Karpas-422 (cell line): ENCODE measurements at places on chromosomes 6 and 20.

DNA sequence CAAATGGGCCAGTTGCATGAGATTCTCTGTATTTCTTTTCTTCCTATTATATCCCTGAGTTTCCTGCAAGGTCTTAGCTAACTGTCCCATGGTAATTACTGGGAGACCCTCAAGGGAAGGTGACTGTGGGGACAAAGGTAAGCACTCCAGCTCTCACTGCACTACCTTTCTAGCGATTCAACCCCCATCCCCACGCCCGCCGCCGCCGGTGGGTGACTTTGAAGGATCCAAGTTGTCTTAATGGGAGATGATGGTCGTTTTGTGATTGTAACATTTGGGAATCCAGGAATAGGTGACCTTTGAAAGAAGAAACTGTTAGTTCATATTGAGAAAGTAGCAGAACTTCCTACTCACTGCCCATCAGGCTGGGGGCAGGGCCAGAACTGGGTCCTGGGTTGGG is 265.5 kb downstream of the LRFN2 start:
- no peak for DNase-seq
- H3K27me3 ChIP-seq: no peaks in the 10 kb centered on the region
- no peak overlapping the region for H3K4me3 ChIP-seq
- H3K4me1 ChIP-seq: peaks cover 4% of the 10 kb centered on the region
- no peaks in the 10 kb centered on the region for H3K36me3 ChIP-seq
- H3K27ac ChIP-seq: no peak overlapping the region

GRCh38 chr20:63546256-63546955 is 1.1 kb downstream of the SRMS start:
- H3K36me3 ChIP-seq: no peaks in the 10 kb centered on the region
- no peak overlapping the region for H3K4me3 ChIP-seq
- H3K27me3 ChIP-seq: no peaks in the 10 kb centered on the region
- peaks cover 47% of the 10 kb centered on the region for H3K4me1 ChIP-seq
- DNase-seq: no peak

DNA sequence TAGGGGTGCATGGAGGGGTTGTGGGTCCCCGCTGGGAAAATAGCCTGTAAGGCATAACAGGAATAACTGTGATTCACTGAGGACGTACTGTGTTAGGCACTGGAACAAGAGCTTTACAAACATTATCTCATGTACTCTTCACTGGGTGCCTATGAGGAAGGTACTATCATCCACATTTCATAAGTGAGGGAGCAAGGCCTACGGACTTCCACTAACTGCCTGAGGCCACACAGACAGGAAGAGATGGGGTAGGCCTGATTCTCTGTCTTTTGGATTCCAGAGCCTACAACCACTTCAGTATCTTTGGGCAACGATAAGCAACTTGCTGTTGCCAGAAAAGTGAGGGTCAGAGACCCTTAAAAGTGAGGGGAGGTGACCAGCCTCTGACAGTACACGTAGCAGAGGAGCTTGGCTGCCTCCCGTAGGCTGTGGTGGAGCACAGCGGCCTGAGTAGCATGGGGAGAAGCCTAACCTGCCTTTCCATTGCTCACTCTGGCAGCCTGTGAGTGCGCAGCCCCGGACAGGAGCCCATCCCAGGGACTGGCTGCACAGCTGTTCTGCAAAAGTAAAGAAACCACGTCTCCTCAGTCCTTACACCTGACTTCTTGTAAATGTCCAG is 30.4 kb downstream of the PSMB1 start:
- no peak overlapping the region for H3K27ac ChIP-seq
- H3K27me3 ChIP-seq: no peaks in the 10 kb centered on the region
- no peak overlapping the region for H3K4me3 ChIP-seq
- peak; percentile 57 for DNase-seq

DNA sequence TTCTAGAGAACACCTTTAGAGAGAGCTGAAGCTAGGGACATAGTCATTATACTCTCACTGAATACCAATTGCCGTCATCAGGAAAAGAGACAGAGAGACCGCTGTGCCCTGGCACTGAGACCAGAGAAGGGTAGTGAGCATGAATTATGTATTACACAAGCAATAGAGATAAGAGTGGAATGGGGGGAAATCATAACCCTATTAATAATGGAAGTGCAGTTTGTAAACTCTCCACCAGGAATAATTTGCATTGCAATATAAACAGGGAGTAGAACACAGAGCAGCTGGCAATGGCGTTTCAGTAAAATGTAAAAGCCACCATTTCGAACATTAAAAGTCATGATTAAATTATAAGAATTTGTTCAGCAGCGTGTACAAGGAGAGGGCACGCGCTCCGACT is 244.5 kb downstream of the MAFB start:
- H3K36me3 ChIP-seq: no peaks in the 10 kb centered on the region
- DNase-seq: no peak
- no peaks in the 10 kb centered on the region for H3K4me1 ChIP-seq
- H3K27me3 ChIP-seq: no peaks in the 10 kb centered on the region
- H3K4me3 ChIP-seq: no peak overlapping the region

GRCh38 chr6:68730291-68731054 is 95.4 kb downstream of the ADGRB3 start:
- H3K4me1 ChIP-seq: no peaks in the 10 kb centered on the region
- no peak overlapping the region for H3K4me3 ChIP-seq
- DNase-seq: no peak
- no peaks in the 10 kb centered on the region for H3K36me3 ChIP-seq
- H3K27me3 ChIP-seq: no peaks in the 10 kb centered on the region
- H3K27ac ChIP-seq: no peak overlapping the region

- H3K4me3 ChIP-seq: no peak overlapping the region
- no peaks in the 10 kb centered on the region for H3K4me1 ChIP-seq
- no peak overlapping the region for H3K27ac ChIP-seq
- no peak for DNase-seq
- H3K27me3 ChIP-seq: no peaks in the 10 kb centered on the region
- no peaks in the 10 kb centered on the region for H3K36me3 ChIP-seq
Observed at GRCh38 chr6:123329337-123329736, 307.4 kb downstream of the TRDN start.

- H3K4me1 ChIP-seq: no peaks in the 10 kb centered on the region
- H3K36me3 ChIP-seq: no peaks in the 10 kb centered on the region
- no peak overlapping the region for H3K4me3 ChIP-seq
- DNase-seq: no peak
- H3K27ac ChIP-seq: no peak overlapping the region
Observed at GRCh38 chr20:15179381-15179780, 842.0 kb upstream of the FLRT3 start.

GRCh38 chr20:43746344-43747137 is 19.7 kb upstream of the GTSF1L start:
- H3K36me3 ChIP-seq: no peaks in the 10 kb centered on the region
- DNase-seq: no peak
- H3K27me3 ChIP-seq: no peaks in the 10 kb centered on the region

DNA sequence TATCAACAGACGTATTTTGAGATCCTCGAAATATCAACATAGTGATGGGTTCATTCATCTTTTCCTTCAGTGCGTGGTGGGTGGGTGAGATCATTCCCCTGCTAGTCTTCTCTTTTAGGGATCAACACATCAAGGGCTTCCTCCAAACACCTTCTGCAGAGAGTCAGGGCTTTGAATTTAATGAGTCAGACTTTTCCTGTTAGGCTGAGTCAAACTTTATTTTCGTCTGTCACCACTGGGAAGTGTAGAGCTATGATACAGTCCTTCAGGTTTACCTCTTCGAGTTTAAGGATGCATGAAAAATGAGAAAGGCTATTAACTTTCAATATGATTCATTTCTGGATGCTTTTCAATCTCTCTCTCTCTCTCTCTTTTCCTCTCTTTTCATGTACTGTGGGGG is 189.1 kb downstream of the BMP2 start:
- H3K4me1 ChIP-seq: no peaks in the 10 kb centered on the region
- H3K27ac ChIP-seq: no peak overlapping the region
- no peaks in the 10 kb centered on the region for H3K36me3 ChIP-seq
- H3K27me3 ChIP-seq: no peaks in the 10 kb centered on the region
- H3K4me3 ChIP-seq: no peak overlapping the region

- no peaks in the 10 kb centered on the region for H3K4me1 ChIP-seq
- no peak overlapping the region for H3K4me3 ChIP-seq
- no peak for DNase-seq
- H3K27ac ChIP-seq: no peak overlapping the region
- H3K27me3 ChIP-seq: no peaks in the 10 kb centered on the region
Observed at GRCh38 chr20:11882651-11883050, 35.0 kb upstream of the BTBD3 start.

- DNase-seq: no peak
- H3K36me3 ChIP-seq: peaks cover 22% of the 10 kb centered on the region; the same call in 1 of the 2 replicates
- H3K4me3 ChIP-seq: no peak overlapping the region
- H3K27ac ChIP-seq: no peak overlapping the region
- no peaks in the 10 kb centered on the region for H3K27me3 ChIP-seq
Observed at GRCh38 chr6:118918329-118918725, 16.6 kb downstream of the MCM9 start.

GRCh38 chr20:48747840-48748414 is 79.9 kb downstream of the PREX1 start:
- H3K27me3 ChIP-seq: no peaks in the 10 kb centered on the region; the same call in 1 of the 2 replicates
- no peaks in the 10 kb centered on the region for H3K36me3 ChIP-seq
- DNase-seq: peak; percentile 55
- no peak overlapping the region for H3K4me3 ChIP-seq

GRCh38 chr6:161091972-161092701 is 100.6 kb downstream of the MAP3K4 start:
- H3K27me3 ChIP-seq: no peaks in the 10 kb centered on the region
- no peak for DNase-seq
- H3K4me1 ChIP-seq: no peaks in the 10 kb centered on the region

GRCh38 chr6:84197708-84198107 is 29.7 kb downstream of the CEP162 start:
- peaks cover 15% of the 10 kb centered on the region for H3K36me3 ChIP-seq
- no peak overlapping the region for H3K27ac ChIP-seq
- DNase-seq: no peak

DNA sequence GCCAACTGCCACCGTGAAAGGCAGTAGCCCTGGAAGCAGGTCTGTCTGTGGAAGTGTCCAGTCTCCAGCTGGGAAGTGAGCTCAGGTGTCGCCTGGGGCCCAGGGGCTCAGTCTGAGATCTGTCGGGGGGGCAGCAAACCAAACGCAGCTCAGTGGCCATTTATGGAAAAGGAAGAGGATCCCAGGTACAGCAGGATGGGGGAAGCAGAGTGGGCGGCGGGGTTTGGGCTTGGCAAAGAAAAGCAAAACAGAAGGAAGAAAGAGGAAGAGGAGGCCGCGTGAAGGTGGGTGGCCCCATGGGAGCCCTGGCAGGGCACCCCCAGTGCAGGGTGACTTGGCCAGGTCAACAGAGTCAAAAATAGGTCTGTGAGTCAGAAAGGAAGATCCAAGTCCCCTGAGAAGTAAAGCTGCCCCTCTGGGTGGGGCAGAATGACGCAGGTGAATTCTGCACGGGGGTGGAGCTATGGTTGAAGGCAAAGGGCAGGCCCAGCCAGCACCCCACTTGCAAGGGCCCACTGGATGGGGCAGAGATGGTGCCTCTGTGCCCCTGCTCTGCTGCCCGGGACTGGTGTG is 5.3 kb downstream of the PXDC1 start:
- no peaks in the 10 kb centered on the region for H3K27me3 ChIP-seq
- no peak overlapping the region for H3K4me3 ChIP-seq
- no peaks in the 10 kb centered on the region for H3K36me3 ChIP-seq
- DNase-seq: no peak
- H3K27ac ChIP-seq: no peak overlapping the region

- H3K4me1 ChIP-seq: no peaks in the 10 kb centered on the region
- no peak for DNase-seq
- H3K27ac ChIP-seq: no peak overlapping the region
Observed at GRCh38 chr6:52102405-52102804, 15.0 kb upstream of the PKHD1 start.

- no peak overlapping the region for H3K4me3 ChIP-seq
- no peak overlapping the region for H3K27ac ChIP-seq
- H3K27me3 ChIP-seq: no peaks in the 10 kb centered on the region
- no peaks in the 10 kb centered on the region for H3K4me1 ChIP-seq
- no peaks in the 10 kb centered on the region for H3K36me3 ChIP-seq
- no peak for DNase-seq
Observed at GRCh38 chr6:144745439-144745838, 460.3 kb downstream of the UTRN start.

- DNase-seq: no peak
- H3K4me1 ChIP-seq: no peaks in the 10 kb centered on the region
- H3K36me3 ChIP-seq: no peaks in the 10 kb centered on the region
- no peak overlapping the region for H3K27ac ChIP-seq
- H3K4me3 ChIP-seq: no peak overlapping the region
Observed at GRCh38 chr6:98484696-98485095, 349.7 kb upstream of the POU3F2 start.

GRCh38 chr6:47621838-47622449 is 76.4 kb upstream of the ADGRF4 start:
- DNase-seq: no peak
- H3K4me3 ChIP-seq: no peak overlapping the region
- no peak overlapping the region for H3K27ac ChIP-seq
- no peaks in the 10 kb centered on the region for H3K27me3 ChIP-seq

DNA sequence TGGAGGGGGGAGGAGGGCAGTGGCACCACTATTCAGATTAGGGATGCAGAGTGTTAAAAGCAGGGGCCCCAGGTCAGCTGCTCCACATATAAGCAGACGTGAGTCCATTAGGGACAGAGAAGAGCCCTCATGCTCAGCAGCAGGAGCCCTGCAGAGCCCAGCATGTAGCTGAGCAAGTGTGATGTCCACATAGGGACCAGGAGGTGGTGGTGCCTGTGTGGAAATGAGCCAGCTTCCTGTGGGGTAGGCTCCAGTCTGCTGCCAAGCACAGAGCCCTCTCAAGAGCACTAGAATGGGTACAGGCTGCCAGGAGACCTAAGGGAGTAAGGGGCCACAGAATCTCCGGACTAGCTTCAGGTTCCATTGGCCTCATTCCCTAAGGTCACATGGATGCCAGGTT is 57.9 kb upstream of the MLN start:
- H3K4me1 ChIP-seq: no peaks in the 10 kb centered on the region
- no peak overlapping the region for H3K4me3 ChIP-seq
- H3K27ac ChIP-seq: no peak overlapping the region
- no peak for DNase-seq
- no peaks in the 10 kb centered on the region for H3K27me3 ChIP-seq

GRCh38 chr6:169915769-169916550 is 164.5 kb downstream of the ERMARD start:
- H3K4me1 ChIP-seq: no peaks in the 10 kb centered on the region
- no peak overlapping the region for H3K4me3 ChIP-seq
- no peaks in the 10 kb centered on the region for H3K36me3 ChIP-seq
- no peak for DNase-seq
- H3K27me3 ChIP-seq: no peaks in the 10 kb centered on the region

GRCh38 chr6:39137245-39137644 is 22.3 kb upstream of the SAYSD1 start:
- no peaks in the 10 kb centered on the region for H3K4me1 ChIP-seq
- no peaks in the 10 kb centered on the region for H3K27me3 ChIP-seq
- peak; percentile 74 for DNase-seq
- no peak overlapping the region for H3K27ac ChIP-seq
- H3K36me3 ChIP-seq: no peaks in the 10 kb centered on the region

GRCh38 chr6:109794201-109794923 is 103.3 kb downstream of the FIG4 start:
- no peaks in the 10 kb centered on the region for H3K4me1 ChIP-seq
- no peak overlapping the region for H3K4me3 ChIP-seq
- no peaks in the 10 kb centered on the region for H3K36me3 ChIP-seq
